CD4-positive, alpha-beta T cell treated with Interleukin-4 for 1 hour (primary cell): ENCODE measurements at places on chromosomes 3 and 15.

DNA sequence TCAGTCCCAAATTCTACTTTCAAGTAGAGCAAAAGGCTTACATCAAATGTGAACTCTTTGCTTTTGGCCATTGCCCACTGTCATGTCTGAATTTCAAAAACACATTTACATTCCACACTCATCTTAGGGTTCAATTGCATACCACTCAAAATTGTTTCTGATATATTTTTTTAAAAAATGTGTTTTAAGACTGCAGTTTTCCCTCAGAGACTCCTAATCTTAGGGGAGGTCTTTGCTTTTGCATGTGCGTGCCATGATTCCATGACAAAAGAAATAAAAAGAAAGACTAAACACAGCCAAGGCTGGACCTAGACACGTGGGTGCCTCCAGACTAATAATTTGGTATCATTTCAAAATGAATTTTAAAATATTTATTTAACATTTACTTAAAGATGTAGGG lies 396.8 kb upstream of the RASGRP1 start:
- DNase-seq, result no peak

- no peak for DNase-seq
Observed at GRCh38 chr3:71319771-71320170, 263.8 kb downstream of the FOXP1 start.

DNA sequence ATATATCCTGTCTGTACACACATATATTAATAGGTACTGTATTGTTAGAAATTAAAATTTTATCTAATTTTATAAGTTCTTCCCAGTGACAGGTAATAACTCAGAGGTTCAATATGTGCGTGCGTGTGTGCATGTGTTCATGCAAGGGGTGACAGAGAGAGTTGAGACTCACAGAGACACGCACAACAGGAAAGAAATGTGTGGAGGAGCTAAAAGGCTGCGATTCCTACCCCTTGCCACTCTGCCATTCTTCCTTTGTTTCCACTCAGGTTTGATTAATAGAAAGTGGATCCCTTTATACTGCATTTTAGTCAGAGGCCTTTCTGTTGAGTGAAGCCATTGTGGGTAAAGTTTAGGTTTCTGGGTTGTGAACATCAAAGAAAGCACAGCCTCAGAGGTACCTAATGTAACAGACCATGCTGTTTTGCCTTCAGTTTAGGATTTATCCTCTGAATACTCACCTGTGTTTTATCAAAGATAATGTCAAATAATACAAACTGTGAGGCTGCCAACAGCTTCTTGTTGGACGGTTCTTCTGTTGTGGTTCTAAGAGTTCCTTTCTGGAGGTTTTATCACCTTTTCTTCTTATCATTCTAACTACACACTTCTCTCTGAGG lies 182.3 kb downstream of the EPHA3 start:
- no peak for DNase-seq

DNA sequence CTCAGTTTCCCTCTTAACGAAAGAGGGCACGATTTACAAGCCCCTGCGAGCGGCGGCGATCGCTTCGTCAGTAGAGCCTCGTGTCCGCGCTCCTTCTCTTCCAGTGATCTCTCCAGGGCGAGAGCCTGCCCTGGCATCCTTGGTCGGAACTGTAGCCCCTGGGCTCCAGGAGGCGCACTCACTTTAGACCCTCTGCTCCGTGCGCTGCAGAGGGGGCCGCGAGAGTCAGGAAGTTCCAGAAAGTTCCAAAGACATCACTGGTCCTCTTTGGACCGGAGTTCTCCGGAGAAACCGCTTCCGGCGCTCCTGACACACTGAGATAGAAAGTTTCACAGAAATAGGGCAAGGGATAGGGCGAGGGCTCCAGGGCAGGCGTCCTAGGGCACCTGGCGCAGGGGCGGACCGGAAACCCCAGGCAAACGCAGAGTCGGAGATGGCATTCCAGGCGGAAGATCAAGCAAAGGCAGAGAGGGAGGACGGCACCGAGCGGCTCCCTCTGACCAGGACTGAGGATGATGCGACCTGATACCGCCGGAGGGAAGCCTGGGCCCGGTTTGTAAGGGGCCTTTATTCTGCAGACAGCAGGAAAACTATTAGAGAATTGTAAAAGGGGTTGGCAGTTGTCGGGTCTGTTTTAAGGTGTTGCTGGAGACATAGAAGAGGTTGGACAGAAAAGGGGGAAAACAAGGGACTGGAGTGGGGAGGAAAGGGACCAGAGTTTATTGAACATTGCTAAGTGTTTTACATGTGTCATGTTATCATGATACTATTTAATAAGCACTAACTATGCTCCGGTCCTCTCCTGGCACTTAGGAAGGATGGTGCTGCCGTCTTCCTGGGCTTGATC lies 1.3 kb upstream of the CPEB1 start:
- DNase-seq, result no peak

DNA sequence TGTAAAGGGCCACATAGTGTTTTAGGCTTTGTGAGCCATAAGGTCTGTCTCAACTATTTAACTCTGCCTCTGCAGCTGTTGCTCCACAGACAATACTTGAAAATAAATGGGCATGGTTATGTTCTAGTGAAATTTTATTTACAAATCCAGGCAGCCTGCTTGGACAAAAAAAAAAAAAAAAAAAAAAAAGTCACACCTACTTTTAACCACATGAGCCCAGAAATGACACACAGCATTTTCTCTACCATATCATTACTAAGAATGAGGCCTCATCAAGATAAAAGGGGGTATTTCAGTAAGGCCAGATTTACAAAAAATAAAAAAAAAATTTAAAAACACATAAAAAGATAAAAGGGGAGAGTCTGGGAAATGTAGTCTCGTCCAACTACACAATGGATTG lies 1.7 kb upstream of the NGLY1 start:
- no peak for DNase-seq

DNA sequence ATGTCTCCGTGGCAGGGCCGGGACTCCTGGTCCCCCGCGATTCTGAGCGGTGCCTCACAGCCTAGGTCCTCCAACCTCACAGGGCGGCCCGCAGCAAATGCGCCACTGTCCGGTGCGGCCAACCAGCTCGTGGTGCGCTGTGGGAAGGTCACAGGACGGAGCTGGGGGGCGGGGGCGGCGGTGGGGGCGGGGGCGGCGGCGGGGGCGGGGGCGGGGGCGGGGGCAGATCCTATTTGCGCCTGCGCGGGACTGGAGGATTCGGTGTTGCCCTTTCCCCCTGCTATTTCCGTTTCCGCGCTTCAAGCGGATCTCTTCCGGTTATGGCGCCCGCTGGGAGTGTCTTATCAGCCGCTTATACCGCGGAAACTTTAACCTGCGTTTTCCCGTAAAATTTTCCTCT lies 106.7 kb upstream of the SNRPN start:
- no peak for DNase-seq

- no peak for DNase-seq
Observed at GRCh38 chr3:33054100-33055092, 42.5 kb downstream of the GLB1 start.

GRCh38 chr15:90208356-90208755 lies 7.2 kb downstream of the SEMA4B start:
- DNase-seq, result no peak

DNA sequence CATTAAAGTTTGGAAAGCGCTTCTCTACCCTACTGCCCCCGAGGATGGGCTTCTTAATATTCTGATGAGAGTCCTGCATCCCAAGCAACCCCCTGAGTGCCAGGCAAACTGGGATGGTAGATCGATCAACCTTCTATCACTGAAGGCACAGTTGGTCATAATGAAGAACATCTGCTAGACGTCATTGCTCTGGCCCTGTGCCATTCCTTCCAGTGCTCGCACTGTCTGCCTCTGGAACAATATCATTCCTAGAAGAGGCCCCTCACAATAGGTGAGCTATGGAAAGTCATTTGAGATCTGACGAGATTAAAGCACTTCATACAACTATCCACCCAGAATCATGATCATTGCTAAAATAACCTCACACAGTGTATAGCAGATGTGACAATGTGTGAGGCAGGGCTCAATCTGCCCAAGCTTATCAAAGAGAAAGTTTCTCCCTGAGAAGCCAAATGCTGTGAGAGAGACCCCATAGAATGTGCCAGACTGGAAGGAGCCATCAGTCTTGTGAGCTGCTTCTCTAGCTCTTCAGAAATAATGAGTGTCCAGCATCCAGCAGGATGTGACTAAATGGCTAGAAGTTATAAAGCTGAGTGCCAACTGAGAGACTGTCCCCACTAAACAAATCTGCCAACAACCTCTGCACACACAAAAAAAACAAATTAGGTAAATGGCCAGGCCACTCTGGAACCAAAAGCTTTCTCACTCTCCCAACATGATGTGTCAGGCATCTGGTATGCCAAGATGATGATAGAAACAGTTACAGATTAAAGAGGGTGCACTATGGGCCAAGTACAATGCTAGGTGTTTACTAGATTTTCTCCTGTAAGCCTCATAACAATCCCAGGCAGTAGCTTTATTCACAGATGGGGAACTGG lies 165.5 kb downstream of the NECTIN3 start:
- no peak for DNase-seq

GRCh38 chr3:180959691-180960090 lies 29.8 kb downstream of the DNAJC19 start:
- DNase-seq, result no peak

GRCh38 chr15:60325905-60326304 lies 71.9 kb downstream of the ANXA2 start:
- no peak for DNase-seq

- DNase-seq, result no peak
Observed at GRCh38 chr15:23570486-23570885, 5.0 kb downstream of the MKRN3 start.

- no peak for DNase-seq
Observed at GRCh38 chr3:195015021-195015420, 255.9 kb downstream of the XXYLT1 start.

GRCh38 chr3:52119826-52120225 lies 34.4 kb downstream of the POC1A start:
- no peak for DNase-seq

DNA sequence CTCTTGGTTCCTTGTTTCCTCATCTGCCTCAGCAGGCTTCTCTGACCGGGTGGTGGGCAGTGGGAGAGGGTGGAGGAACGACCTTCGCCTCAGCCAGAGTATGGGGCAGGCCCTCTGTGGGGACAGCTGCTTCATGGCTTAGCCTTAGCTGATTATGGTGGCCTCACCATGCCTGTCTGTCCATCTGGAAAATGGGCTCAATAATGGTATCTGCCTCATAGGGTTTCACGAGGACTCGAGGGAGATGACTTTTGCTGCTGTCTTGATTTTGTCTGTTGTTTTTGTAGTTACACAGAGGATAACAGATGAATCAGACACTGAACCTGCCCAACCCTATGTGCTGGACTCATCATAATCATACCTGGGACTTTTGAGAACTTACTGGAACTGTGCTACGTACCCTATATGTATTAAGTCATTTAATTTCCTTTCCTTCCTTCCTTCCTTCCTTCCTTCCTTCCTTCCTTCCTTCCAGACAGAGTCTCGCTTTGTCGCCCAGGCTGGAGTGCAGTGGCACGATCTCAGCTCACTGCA lies 46.5 kb downstream of the CDC25A start:
- no peak for DNase-seq

GRCh38 chr3:79113876-79114275 lies 653.9 kb downstream of the ROBO1 start:
- DNase-seq, result no peak
